ENCODE measurements at places on chromosomes 1 and 21. TPM values are rescaled to one million over a fixed set of nuclear protein-coding genes. Genes with fewer than 3 reads are reported as not detected.

Gene KRTAP22-1
- polyA plus RNA-seq = not detected

Gene LRRC38
- polyA plus RNA-seq = not detected

Gene OXCT2
- not detected for polyA plus RNA-seq

Gene AIM2
- polyA plus RNA-seq = 0.17 TPM

Gene F13B
- polyA plus RNA-seq = 1.2 TPM

Gene RHOC
- polyA plus RNA-seq = 253 TPM

Gene C1orf116
- 19.4 TPM for polyA plus RNA-seq

Gene PLA2G2F
- polyA plus RNA-seq = 0.65 TPM

Gene OLFM3
- 22.6 TPM for polyA plus RNA-seq

Gene SPATA45
- polyA plus RNA-seq = 1.5 TPM

Gene NFIA
- polyA plus RNA-seq = 15.6 TPM

Gene TMPRSS15
- polyA plus RNA-seq = 0.32 TPM

Gene HSD11B1
- polyA plus RNA-seq = 0.29 TPM

Gene MCOLN2
- polyA plus RNA-seq = 1.5 TPM

Gene ZNF593OS
- polyA plus RNA-seq = 0.41 TPM

Gene GPATCH2
- 24.0 TPM for polyA plus RNA-seq
